ENCODE measurements at places on chromosomes 3 and 15. TPM values are rescaled to one million over a fixed set of nuclear protein-coding genes. Genes with fewer than 3 reads are reported as not detected.

- no peaks in the 10 kb centered on the region for H3K27me3 ChIP-seq
- no peaks in the 10 kb centered on the region for H3K4me1 ChIP-seq
- no peaks in the 10 kb centered on the region for H3K36me3 ChIP-seq
- H3K27ac ChIP-seq, result no peak overlapping the region
These were observed 413.9 kb upstream of the MDFIC2 start for GRCh38 chr3:70726096-70726938.

CDC25A gene
- total RNA-seq, result 0.39 TPM

UBAP1L gene
- 2.2 TPM for total RNA-seq

GRCh38 chr3:37592328-37592727 is 269.4 kb upstream of the CTDSPL start:
- no peak overlapping the region for H3K4me3 ChIP-seq
- no peak for DNase-seq
- H3K4me1 ChIP-seq, result no peaks in the 10 kb centered on the region
- H3K27me3 ChIP-seq, result no peaks in the 10 kb centered on the region
- H3K27ac ChIP-seq, result no peak overlapping the region

DNA sequence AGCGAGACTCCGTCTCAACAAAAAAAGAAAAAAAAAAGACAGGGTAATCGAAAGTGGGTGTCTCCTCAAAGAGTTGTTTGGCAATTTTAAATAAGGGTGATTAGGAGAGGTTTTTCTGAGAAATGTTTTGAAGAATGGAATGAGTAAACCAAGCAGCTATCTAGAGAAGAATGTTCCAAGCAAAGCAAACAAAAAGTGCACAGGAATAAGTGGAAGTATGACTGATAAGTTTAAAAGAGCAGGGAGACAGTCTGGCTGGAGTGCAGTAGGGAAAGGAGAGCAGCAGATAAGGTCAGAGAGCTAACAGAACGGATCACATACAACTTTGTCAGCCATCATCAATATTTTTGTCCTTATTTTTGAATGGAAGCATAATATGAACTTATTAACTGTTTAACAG is 853.5 kb downstream of the TUSC7 start:
- H3K36me3 ChIP-seq, result no peaks in the 10 kb centered on the region
- no peak for DNase-seq

GRCh38 chr3:16834214-16834613 is 50.5 kb upstream of the PLCL2 start:
- H3K27ac ChIP-seq, result no peak overlapping the region
- no peak overlapping the region for H3K4me3 ChIP-seq
- H3K27me3 ChIP-seq, result no peaks in the 10 kb centered on the region
- H3K36me3 ChIP-seq, result no peaks in the 10 kb centered on the region
- H3K4me1 ChIP-seq, result peaks cover 24% of the 10 kb centered on the region
